SJSA1 (cell line): ENCODE measurements at places on chromosomes 5 and 9. TPM values are rescaled to one million over a fixed set of nuclear protein-coding genes. Genes with fewer than 3 reads are reported as not detected.
A peak's percentile ranks its signal among the peaks of the same experiment; 100 is the strongest.

- no peak for DNase-seq
These were observed 7.5 kb upstream of the RALGPS1 start for GRCh38 chr9:126907058-126907457.

DNA sequence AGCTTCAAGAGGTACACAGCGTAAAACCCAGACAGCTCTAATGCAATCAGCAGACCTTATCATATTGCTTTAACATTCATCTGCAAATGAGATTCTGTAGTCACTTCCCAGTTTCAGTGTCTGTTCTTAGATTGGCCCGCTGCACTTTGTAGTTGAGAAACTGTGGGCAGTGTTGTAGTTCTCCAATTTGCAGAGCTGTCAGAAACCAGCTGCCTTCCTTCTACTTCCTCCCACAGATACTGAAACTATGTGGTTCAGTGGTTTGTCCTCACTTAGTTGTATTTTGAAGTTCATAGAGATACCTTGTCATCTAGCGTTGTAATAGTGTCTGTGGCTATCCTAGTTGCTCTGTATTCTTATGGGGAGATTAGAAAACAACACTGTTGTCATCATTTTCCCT, 39.6 kb upstream of the TRIM36 start:
- no peak for DNase-seq

GRCh38 chr5:66903218-66903617, 293.4 kb downstream of the CD180 start:
- DNase-seq: no peak

ANKRD31 gene
- total RNA-seq: not detected in 2 replicates

C5orf52 gene
- total RNA-seq: not detected in 2 replicates

DNA sequence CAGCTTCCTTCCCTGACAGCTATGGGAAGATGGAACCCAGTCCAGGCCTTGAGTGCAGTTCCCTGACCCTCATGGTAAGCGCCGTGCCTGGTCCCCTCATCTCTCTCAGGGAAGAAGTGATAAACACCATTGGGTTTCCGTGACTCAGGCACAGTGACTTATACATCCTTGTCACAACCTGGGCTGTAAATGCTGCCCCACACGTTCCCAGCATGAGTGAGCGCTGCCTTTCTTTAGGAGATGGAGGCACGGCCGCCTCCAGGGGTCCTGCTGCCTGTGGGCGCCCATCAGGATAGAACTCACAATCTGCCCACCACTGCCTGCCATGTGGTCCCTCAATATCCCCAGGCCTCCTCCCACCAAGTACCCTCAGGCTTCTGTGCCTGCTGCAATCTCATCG, 8.3 kb upstream of the NKD2 start:
- no peak for DNase-seq

DNA sequence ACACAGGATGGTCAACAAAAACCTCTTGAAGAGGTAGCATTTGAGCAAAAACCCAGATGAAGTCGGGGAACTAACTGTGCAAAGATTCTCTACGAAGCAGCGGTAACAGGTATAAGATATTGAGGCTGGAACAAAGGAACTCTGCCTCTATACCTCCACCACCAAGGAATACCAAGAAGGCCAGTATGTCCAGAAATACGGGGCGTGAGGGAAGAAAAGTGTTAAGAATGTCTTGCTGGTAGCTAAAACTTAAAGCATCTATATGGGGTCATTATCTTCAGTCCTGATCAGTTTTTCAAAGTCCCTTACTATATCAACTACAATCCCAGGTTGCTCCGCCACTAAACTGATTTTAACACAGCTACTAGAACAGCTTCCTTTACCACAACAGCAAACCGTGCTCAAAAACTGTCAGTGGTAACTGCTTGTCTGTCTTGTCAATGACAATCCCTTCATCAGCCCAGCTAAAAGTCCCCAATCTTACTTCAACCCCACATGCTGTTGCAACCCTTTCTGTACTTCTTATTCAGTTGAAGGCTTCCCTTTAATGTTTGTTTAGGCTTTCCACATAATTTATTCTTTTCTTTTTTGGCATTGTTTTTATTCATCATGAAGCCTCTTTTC, 9.4 kb downstream of the PAM start:
- no peak for DNase-seq

GRCh38 chr5:159088371-159088770, 11.3 kb downstream of the EBF1 start:
- DNase-seq: no peak

DNA sequence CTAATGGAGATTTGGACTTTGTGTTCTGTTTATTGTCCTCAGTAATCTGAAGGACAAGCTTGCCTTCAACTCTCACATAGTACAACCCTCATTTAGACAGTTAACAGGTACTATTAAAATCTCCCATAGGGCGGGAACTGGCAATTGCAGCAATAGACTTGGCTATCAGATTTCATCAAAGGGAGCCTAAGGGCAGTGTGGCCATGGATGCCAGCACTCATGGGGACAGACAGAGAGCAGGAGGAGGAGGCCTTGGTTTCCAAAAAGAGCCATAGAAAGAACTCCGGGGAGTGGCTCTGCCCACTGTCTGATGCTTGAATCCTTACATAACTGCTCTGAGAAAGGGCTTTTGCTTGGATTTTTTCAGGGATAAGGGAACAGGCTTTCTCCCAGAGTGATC, 6.8 kb downstream of the SLC36A1 start:
- DNase-seq: no peak

HMCN2 gene
- 1.2 and 1.9 TPM in 2 replicates for total RNA-seq

RNF130 gene
- 0.61 TPM in 1 of 2 replicates, not detected in the other for total RNA-seq

GRCh38 chr5:677131-678101, 15.7 kb downstream of the TPPP start:
- peak; percentile 38 for DNase-seq

GRCh38 chr9:76812591-76812990, 48.4 kb downstream of the PCA3 start:
- DNase-seq: no peak

DNA sequence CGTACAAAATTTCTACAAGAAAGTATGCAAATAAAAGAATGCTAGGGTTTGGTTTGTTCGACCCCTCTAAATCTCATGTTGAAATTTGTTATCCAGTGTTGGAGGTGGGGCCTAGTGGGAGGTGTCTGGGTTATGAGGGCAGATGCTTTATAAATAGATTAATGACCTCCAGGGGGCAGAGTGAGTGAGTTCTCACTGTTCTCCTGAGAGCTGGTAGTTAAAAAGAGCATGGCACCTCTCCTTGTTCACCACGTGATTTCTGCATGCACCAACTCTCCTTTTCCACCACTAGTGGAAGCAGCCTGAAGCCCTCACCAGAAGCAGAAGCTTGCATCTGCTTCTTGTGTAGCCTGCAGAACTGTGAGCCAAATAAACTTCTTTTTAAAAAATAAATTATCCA, 50.4 kb upstream of the FAM170A start:
- no peak for DNase-seq

DNA sequence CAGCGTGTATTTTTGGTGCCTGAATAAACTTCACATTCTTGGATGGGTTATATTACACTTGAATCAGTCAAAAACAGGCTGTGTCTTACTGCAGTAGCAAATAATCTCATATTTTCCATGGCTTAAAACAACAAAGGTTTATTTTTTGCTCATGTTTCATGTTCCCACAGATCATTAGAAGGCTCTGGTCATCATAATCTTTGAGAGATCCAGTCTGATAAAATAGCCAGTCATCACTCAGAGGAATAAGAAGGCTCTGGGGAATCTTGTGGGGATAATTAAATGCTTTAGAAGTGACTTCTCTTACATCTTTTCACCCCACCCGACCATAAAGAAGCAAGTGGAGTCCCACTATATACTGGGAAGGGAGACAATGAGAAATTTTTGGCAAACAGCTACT, 417.7 kb downstream of the PSAT1 start:
- no peak for DNase-seq

- DNase-seq: no peak
These were observed 47.2 kb upstream of the PCAT7 start for GRCh38 chr9:94507531-94508258.

DNA sequence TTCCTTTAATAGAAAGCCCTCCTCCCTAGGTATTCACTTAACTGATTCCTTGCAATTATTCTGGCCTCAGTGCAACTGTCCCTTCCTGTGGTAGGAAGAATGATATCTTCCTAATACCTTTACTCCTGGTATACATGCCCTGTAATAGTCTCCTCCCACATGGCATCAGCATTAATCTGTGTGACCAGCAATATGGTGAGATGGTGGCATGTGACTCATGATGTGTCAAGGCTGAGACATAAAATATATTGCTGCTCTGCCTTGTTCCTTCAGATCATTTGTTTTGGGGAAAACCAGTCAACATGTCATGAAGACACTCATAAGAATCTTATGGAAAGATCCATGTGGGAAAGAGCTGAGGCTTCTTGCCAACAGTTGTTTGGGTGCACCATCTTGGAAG, 149.1 kb upstream of the TRPM3 start:
- DNase-seq: no peak

DNA sequence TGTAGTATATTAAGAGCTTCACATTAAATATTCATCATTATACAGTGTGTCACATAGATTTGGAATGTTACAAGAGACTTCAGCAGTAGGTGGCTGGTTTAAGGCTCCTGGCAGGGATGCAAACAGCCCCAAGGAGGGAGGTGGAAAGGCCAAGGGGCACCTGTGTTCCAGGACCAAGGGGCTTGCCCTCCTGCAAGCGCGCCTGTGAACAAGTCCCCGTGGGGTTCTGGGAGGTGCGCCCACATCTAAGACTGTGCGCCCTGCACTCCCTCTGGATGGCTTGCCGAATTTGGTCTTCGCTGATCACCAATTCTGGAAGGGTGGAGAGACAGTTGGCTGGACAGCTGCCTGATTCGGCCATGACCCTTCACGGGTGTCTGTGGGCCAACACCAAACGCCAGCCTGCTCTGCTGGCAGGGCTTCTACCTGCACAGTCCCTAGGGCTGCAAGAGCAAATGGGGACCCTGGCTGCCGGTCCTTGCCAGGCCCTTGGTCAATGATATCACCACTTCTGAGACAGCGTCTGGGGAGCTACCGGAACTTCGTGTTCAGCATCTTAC, 12.1 kb upstream of the SLC25A51 start:
- no peak for DNase-seq

PCDHB14 gene
- 18.6 and 28.4 TPM in 2 replicates for total RNA-seq

GRCh38 chr5:10702040-10702629, 58.9 kb downstream of the DAP start:
- DNase-seq: peak; percentile 91

- no peak for DNase-seq
These were observed 130.1 kb downstream of the FBN2 start for GRCh38 chr5:128407944-128408343.

RPP25L gene
- 12.3 and 15.6 TPM in 2 replicates for total RNA-seq

LHX6 gene
- total RNA-seq: 4.6 and 6.4 TPM in 2 replicates

CHSY3 gene
- total RNA-seq: 0.03 and 0.24 TPM in 2 replicates

DNA sequence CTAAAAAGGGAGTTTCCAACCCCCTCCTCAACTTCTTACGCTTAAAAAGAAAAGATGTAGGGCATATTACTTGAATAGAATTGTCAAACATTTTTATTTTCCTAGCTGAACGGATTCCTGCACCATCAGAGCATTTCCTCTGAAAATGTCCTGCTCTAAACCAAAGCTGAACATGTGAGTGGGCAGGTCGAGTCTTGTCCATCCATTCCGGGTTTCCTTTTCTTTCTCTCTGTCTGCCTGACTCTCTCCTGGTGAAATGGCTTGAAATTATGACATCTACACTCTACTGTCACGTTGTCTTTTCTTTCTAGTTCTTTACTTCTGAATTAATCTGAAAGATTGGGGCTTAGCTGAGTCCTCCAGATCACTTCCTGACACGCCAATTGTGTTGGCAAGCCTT, 39.2 kb upstream of the PTPN3 start:
- no peak for DNase-seq

RACK1 gene
- 2,705 and 2,892 TPM in 2 replicates for total RNA-seq

GRCh38 chr5:9951865-9952516, 297.7 kb downstream of the ATPSCKMT start:
- DNase-seq: no peak

REEP5 gene
- total RNA-seq: 57.0 and 76.3 TPM in 2 replicates

ROPN1L gene
- total RNA-seq: 2.9 and 3.0 TPM in 2 replicates

GRCh38 chr5:133783481-133783880, 171.1 kb upstream of the FSTL4 start:
- no peak for DNase-seq

GRCh38 chr5:78242001-78242400, 52.5 kb downstream of the AP3B1 start:
- DNase-seq: no peak
